Stimulated activated CD8-positive, alpha-beta memory T cell treated with anti-CD3 and anti-CD28 coated beads, Interleukin-7, amount 100 ng/mL, for 1 hour (primary cell): ENCODE measurements at places on chromosomes 13 and 19.

DNA sequence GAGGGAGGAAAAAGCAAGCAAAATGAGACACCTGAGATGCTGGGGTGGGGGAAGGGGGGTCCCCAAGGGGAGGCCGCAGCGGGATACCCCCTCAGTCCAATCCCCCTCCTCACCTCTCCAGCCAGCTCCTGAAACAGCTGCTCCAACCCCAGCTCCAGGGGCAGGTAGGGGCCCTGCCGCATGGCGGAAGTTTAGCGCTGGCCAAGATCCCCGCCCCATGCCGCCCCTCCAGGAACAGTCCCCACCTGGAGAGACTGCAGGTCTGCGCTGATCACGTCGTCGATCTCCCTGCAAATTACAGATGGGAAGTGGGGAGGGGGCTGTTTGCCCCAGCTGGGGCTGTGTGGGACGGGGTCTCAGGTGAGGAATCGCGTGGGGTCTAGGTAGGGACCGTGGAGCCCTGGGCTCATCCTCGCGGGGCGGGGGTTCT is 9.0 kb downstream of the CAPN12 start:
- DNase-seq: no peak

- DNase-seq: no peak
Measured at GRCh38 chr13:76635232-76636230, 250.7 kb downstream of the KCTD12 start.

DNA sequence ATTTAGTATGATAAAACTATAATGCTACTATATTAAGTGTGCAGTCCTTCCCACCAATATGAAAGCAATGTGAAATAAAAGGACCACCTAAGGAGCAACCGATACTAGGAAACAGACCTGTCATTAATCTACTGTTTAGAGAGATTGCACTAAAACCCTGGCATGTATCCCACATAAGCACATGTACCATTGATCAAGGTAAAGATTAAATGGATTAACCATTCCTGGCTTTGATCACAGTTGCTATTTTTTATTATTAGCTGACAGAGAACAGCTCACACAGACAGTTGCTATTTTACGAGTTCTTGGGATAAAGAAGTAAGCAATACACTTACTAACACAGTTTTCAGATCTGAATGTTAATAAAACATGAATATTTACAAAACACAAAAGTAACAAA is 57.7 kb upstream of the ZDHHC20 start:
- no peak for DNase-seq

- no peak for DNase-seq
Measured at GRCh38 chr19:4144666-4145249, 8.7 kb upstream of the CREB3L3 start.
